ENCODE measurements at places on chromosomes 2 and 18.

DNA sequence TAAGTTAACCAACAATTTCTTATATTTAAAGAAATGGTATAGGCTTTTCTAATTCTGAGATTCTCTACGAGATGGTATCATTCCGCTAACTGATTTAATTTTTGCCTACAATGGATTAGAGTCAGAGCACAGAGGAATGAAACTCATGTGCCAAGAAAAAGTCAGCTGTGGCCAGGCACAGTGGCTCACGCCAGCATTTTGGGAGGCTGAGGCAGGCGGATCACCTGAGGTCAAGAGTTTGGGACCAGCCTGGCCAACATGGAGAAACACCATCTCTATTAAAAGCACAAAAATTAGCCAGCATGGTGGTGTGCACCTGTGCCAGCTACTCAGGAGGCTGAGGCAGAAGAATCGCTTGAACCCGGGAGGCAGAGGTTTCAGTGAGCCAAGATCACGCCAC, 17.0 kb upstream of the TTN start:
- DNase-seq, result no peak

DNA sequence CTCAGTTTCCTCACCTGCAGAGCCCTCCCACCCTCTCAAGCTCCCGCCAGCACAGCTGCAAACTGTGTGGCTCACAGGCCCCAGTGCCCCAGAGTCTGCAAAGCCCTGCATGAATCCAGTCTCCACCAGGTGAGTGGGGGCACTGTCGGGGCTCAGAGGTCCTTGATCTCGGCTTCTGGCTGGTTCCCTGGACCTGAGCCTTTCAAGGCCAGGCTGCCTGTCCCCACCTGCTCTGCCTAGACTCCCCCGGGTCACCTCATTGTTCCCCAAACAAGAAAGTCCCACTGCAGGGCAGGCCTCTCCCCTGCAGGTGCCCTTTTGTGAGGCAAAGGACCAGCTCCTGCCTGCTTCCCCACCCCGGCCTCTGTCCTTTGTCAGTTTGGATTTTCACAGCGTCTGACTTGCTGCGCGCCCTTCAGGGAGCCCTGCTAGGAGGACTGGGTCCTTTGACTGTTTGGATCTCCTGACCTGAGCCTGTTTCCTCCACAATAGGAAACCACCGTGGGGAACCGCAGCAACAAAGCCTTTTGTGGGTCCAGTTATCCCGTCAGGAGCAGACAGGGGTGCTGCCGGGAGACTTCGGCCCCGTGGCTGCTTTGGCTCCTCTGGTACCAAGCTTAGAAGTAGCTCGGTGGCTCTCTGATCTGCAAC, 200.5 kb upstream of the HDAC4 start:
- DNase-seq, result no peak

GRCh38 chr2:176650104-176650837, 381.0 kb downstream of the MTX2 start:
- DNase-seq, result no peak

GRCh38 chr2:105866216-105867185, 121.8 kb downstream of the NCK2 start:
- no peak for DNase-seq

GRCh38 chr18:28032177-28032576, 144.8 kb downstream of the CDH2 start:
- no peak for DNase-seq

DNA sequence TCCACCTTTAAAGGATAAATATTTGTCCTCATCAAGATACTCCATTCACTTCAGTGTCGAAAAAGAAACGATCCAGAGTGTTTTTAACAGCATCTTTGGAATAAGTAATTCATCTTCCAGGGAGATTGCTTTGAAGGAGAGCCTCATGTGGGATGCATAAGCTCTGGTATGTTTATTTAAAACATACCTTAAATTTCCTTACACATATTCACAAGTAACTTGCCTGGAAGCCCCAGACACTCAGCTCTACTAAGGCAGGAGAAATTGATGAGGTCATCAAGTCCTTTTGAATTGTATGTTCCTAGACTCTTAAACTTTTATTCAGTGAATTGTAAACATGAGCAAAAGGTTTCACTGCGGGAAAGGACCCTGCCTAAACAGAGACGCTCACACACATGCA, 103.0 kb downstream of the CDK15 start:
- DNase-seq, result no peak

- no peak for DNase-seq
These were observed 3.3 kb upstream of the ALLC start for GRCh38 chr2:3654531-3655225.

DNA sequence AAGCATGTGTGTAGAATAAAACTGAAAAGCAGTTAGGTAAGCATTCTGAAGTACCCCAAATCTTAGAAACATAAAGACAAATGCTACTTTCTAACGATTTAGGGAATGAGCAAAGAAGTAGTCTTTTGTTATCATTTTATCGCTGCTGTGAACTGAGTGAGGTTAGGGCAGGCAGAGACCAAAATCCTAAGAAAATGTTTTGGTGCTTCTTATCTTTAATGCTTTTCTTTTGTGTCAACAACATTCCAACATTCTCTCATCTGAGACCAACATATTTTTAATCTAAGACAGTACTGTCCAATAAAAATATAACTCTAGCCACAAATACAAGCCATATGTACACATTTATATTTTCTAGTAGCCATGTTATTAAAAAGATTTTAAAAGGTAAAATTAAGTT, 789.4 kb upstream of the PIK3C3 start:
- DNase-seq, result no peak

- no peak for DNase-seq
These were observed 395.3 kb downstream of the TSN start for GRCh38 chr2:122150524-122151280.

GRCh38 chr2:6111781-6112261, 419.6 kb downstream of the SOX11 start:
- DNase-seq, result no peak

- no peak for DNase-seq
These were observed 36.5 kb upstream of the B4GALT6 start for GRCh38 chr18:31720867-31721266.

GRCh38 chr18:47557160-47557559, 305.7 kb upstream of the SKOR2 start:
- no peak for DNase-seq

DNA sequence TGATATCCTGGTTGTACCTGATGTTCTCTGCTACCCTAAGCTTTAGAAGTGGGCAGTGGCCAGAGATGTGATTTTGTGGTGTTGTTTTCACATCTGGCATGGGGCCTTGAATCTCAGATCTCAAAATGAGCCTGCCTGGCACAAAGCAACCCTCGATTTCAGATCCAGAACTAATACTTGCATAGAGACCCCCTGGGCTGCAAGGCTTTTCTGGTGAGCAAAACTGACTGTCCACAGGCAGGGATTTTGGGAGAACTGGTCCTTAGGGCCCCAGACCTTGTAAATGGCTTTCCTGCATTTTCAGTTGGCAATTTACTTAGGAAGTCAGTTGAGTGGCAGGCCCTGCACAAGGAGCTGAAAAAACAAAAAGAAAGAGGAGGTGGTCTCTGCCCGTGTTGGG, 265.3 kb downstream of the MYCN start:
- no peak for DNase-seq

DNA sequence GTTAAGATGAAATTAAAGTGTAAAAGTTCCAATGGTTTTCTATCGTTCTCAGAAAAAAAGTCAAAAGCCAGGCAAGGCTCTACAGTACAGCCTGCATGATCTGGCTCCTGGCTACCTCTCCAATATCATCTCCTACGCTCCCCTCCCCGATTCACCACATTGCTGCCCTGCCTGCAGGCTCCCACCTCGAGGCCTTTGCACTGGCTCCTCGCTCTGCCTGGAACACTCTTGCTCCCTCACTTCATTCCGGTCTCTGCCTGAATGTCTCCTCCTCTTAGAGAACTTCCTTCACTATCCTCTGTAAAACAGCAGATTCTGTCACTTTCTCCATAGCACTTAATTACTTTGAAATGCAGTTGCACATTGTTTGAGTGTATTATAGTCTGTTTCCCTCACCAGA, 72.5 kb downstream of the KLF7 start:
- no peak for DNase-seq

DNA sequence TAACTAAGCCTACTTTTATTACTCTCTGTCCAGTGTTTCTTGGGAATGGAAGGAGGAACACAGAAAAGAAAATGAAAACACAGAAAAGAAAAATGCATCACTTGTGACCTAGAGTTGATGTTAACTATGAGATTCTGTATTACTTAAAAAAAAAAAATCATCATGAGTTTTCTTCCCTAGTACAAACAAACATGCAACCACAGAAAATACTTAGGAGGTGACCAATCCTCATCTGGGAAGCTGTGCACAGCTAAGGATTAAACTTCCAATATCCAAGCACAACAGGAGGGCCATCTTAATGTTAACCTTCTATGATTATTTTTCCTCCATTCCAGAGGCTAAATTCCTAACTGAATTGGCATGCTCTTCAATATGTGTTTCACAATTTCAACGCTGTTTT, 1140.4 kb downstream of the LRP1B start:
- DNase-seq, result no peak
